Left colon (tissue), 2 donors: ENCODE measurements at places on chromosomes 12 and 14. TPM values are rescaled to one million over a fixed set of nuclear protein-coding genes. Genes with fewer than 3 reads are reported as not detected.

Gene NRXN3
- total RNA-seq = 5.6 TPM

Gene IFNG-AS1
- not detected for total RNA-seq

Gene HOXC11
- not detected for total RNA-seq

Gene CHURC1
- total RNA-seq = 48.6 TPM

Gene TMEM63C
- total RNA-seq = 43.0 TPM

Gene ALKBH2
- total RNA-seq = 7.7 TPM

Gene RHOJ
- 5.1 TPM for total RNA-seq

Gene SERPINA12
- not detected for total RNA-seq

- no peak for DNase-seq
Measured at GRCh38 chr12:80778005-80778541, 61.4 kb downstream of the MYF5 start.

DNA sequence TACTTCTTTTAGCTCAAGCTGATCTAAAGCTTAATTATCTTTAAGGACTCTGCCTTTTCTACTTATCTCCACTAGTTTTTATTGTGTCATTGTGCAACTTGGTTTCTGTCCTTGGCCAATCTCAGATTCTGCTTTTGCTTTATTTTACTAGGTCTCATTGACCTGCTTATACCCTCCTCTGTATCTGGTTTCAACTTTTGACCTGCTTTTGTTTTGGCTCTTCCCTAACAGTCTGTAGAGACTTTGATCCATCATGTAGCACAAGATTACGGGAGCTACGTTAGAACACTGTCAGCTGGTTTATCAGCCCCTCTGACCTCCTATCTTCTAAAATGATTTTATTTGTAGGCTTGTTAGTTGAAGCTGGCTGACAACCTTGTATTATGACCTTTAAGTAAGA is 43.6 kb downstream of the ZCRB1 start:
- no peak for DNase-seq

- no peak for DNase-seq
Measured at GRCh38 chr14:86683561-86683960, 1153.6 kb downstream of the FLRT2 start.

DNA sequence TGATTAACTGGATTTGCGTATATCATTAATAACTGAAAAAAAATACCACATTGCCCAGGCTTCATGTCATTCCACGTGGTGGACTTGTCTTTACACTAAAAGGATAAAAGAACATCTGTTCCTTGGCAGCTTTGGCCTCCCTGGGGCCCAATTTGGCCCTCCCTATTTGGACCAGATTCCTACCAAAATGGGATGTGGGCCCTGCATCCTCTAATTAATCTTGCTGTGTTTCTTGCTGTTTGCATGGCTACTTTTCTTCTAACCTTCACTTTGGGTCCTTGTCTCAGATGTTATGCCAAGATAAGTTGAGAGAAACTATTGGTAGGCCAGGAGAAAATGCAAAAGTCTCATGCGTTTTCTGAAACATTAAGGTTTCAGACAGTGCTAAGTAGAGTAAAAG is 57.5 kb downstream of the PTHLH start:
- no peak for DNase-seq

GRCh38 chr12:29164477-29165393 is 15.7 kb downstream of the FAR2 start:
- no peak for DNase-seq

GRCh38 chr14:38989922-38990546 is 113.0 kb downstream of the SEC23A start:
- no peak for DNase-seq

GRCh38 chr14:64572386-64573104 is 22.8 kb downstream of the PPP1R36 start:
- no peak for DNase-seq

DNA sequence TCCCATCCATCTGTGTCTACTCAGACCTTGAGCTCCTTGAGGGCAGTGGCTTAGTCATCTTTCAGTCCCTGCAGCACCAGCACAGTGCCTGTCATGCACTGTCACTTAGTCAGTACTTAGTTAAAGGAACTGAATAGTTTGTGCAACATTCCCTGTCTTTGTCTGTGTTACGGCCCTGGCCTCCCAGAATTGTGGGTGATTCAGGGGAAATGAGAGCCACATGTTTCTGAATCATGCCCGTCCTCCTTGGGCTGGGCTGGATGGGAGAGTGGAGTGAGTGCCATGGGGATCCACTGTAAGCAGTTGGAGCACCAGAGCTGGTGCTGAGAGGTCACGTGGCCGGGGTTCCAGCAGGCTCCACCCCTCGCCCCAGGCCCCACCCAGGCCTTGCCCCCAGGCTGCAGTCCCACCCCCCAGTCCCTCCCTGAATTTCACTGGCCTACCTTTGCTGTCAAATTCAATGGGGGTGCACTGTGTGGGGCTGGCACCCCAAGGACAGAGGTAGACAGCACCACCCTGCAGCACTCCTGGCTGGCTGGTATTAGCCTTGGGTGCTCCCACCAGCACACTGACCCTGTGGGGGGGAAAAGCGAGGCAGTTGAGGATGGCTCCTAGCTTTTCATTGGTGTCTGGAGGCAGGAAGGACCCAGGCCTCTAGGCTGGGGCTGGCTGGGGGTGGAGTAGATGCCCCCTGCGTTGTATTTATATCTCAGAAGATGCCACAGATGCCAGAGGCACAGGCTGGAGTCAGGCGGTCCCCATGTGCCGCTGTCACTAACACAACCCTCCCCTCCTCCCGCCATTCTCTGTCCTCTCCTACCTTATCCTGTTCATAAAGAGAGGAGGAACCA is 7.5 kb downstream of the ITGA5 start:
- peak; percentile 40 for DNase-seq

GRCh38 chr12:123801573-123802178 is 39.6 kb downstream of the DNAH10 start:
- no peak for DNase-seq

DNA sequence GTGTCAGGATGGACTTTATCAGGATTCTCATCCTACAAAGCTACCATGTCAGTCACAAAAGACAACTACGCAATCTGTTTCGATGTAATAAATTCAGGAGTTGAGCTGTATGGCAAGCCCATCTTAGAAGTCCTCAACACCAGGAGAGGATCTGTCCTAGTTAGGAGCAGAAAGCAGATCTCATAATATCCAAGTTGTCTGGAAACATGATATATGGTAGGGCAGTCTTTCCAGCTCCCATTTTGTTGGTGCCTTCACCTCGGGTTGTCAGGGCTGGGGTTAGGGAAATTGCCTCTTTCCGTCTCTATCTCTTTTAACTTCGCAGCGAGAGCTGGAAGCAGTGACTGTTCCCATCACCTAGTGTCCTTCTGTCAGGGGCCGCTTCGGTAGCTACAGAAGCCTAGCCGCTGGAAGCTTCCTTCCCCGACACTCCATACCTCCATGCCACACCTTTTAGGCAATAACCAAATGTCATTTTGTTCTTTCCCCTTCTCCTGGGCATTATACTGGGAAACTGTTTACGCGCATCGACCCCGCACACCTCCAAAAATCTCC is 1.4 kb downstream of the NIN start:
- DNase-seq = no peak

GRCh38 chr14:103112400-103113243 is 10.6 kb upstream of the TNFAIP2 start:
- peak; percentile 49 for DNase-seq

- no peak for DNase-seq
Measured at GRCh38 chr12:85466890-85467289, 186.9 kb downstream of the ALX1 start.

DNA sequence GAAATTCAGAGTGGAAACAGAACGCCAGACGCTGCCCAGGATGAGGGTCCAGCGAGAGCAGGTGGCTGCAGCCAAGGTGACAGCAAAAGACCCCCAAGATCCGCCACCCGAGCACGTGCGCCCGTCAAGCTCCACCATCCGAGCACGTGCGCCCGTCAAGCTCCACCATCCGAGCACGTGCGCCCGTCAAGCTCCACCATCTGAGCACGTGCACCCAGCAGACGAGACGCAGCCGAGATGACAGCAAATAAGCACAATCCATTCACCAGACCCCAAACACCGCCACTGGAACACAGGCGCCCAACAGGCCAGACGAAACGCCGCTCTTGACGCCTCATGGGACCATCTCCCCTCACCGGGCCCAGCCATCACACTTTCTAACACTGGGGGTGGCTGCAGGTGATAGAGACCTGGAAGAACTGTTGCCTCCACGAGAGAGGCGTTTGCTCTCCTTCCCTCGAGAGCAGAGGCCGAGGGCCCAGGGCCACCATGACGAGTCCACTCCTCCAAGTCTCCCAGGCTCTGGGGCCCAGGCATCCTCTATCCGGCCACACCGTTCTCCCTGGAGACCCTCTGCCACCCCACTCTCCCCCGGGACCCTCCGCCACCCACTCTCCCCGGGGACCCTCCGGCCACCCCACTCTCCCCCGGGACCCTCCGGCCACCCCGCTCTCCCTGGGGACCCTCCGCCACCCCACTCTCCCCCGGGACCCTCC is 62.1 kb upstream of the GALNT9 start:
- no peak for DNase-seq
